ENCODE measurements at places on chromosomes 7 and 10.

DNA sequence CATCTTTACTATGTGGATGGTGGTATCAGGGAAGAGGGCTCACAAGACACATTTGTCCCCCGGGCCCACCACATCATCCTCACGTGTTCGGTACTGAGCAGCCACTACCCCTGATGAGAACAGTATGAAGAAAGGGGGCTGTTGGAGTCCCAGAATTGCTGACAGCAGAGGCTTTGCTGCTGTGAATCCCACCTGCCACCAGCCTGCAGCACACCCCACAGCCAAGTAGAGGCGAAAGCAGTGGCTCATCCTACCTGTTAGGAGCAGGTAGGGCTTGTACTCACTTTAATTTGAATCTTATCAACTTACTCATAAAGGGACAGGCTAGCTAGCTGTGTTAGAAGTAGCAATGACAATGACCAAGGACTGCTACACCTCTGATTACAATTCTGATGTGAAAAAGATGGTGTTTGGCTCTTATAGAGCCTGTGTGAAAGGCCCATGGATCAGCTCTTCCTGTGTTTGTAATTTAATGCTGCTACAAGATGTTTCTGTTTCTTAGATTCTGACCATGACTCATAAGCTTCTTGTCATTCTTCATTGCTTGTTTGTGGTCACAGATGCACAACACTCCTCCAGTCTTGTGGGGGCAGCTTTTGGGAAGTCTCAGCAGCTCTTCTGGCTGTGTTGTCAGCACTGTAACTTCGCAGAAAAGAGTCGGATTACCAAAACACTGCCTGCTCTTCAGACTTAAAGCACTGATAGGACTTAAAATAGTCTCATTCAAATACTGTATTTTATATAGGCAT, 9.1 kb upstream of the CSGALNACT2 start:
- DNase-seq, result no peak

- DNase-seq, result no peak
Measured at GRCh38 chr7:120979765-120980499, 8.6 kb upstream of the CPED1 start.

GRCh38 chr7:65216469-65216868, 157.2 kb upstream of the ZNF92 start:
- peak; percentile 82 for DNase-seq

GRCh38 chr7:30200591-30200990, 65.8 kb downstream of the MTURN start:
- no peak for DNase-seq

GRCh38 chr10:5906651-5907050, 16.6 kb downstream of the FBH1 start:
- no peak for DNase-seq

DNA sequence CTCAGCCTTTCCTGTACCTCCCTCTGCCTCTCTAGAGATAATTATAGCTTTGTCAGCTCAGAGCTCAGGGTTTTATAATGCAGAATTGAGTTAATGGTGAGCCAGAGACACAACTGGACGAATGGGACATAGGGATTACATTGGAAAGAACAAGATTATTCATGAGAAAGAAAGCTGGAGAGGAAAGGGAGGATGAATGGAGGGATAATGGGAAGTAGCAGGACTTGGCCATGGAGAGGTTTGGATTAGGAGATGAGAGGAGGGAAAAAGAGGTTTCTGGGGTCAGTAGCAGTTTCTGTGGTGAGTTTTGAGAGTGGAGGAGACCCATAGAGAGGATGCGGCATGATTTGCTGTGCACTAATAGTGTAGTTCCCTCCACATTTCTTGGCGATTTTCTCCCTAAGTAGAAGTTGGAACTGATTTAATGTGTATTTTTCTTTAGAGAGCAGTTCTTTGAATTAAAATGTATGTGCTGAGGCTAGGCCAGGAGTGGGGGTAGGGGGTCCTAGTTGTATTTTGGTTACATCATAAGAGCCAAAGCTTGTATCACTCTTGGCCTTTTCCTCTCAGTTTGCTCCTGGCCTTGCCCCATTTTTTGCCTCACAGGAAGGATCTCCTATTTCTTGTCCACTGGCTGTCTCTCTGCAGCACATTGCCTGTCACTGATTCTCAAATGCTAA, 107.4 kb downstream of the MKX start:
- no peak for DNase-seq

- DNase-seq, result no peak
Measured at GRCh38 chr10:48504141-48504885, 100.6 kb downstream of the ARHGAP22 start.

DNA sequence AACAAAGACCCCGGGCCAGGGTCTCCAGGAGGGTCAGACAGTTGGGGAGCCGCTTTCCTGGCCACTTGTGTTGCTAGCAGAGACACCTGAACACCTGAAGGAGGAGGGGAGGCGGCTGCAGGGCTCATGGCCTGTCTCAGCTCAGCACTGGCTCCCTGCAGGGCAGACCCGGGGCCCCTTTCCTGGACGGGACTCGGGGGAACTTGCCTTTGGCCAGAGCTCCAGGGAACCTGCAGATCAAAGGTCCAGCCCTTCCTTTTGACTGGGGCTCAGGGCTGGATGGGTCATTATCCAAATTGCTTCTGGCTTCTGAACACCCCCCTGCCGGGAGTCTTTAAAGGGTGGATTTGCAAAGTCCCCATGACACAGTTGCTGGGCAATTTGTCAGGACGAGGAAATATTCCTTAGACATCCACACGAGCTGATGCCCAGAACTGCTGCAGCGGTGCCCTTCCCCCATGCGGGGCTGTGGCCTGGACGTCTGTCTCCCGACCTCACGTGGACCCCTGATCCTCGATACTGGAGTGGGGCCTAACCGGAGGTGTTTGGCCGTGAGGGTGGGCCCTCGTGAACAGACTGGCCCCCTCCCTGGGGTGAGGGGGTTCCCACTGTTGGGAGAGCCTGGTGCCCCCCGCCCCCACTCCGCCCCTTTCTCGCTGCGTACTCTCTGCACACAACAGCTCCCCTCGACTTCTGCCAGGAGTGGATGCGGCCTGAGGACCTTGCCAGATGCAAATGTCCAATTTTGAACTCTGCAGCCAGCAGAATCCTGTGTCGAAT, 194.3 kb downstream of the ELFN1 start:
- DNase-seq, result no peak

GRCh38 chr7:4683884-4684565, 1.9 kb downstream of the FOXK1 start:
- no peak for DNase-seq

- DNase-seq, result no peak
Measured at GRCh38 chr10:71359364-71360046, 37.2 kb upstream of the CDH23 start.

- DNase-seq, result no peak
Measured at GRCh38 chr10:49161411-49161997, 26.7 kb downstream of the TMEM273 start.

- no peak for DNase-seq
Measured at GRCh38 chr7:47379629-47380324, 202.1 kb downstream of the TNS3 start.

DNA sequence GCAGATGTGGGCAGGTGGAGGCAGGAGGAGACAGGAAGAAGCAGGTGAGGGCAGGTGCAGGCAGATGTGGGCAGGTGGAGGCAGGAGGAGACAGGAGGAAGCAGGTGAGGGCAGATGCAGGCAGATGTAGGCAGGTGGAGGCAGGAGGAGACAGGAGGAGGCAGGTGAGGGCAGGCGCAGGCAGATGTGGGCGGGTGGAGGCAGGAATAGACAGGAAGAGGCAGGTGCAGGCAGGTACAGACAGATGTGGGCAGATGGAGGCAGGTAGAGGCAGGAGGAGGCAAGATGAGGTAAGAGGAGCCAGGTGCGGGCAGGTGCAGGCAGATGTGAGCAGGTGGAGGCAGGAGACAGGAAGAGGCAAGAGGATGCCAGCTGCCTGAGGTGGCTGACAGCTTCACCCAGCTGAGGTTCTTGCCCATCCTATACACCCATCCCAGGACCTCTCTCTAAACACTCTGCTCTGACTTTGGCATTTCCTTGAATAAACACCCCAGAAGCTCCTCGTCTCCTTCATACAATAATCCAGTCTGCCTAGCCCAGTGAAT, 33.0 kb downstream of the PTPRE start:
- DNase-seq, result no peak

DNA sequence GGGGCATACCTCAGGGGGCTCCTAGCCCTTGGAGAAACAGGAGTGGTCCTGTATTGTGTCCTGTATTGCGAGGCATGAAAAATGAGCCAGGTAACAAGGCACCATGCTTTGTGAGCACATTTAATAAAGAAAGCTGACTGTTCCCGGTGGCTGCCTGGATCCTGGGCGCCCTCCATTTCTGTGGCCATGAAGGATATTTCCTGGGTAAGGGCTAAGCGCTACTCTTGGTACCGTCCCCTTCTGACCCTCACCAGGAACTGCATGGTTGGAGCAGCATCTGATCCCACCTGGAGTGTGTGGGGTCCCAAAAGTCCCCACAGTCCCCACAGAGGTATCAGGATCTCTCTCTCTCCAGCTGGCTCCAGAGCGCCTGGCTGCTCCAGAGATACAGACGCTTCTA, 139.5 kb downstream of the MAPK8 start:
- no peak for DNase-seq

GRCh38 chr7:82841828-82842227, 320.9 kb downstream of the PCLO start:
- DNase-seq, result no peak

- no peak for DNase-seq
Measured at GRCh38 chr10:27192284-27192683, 37.1 kb downstream of the MASTL start.

DNA sequence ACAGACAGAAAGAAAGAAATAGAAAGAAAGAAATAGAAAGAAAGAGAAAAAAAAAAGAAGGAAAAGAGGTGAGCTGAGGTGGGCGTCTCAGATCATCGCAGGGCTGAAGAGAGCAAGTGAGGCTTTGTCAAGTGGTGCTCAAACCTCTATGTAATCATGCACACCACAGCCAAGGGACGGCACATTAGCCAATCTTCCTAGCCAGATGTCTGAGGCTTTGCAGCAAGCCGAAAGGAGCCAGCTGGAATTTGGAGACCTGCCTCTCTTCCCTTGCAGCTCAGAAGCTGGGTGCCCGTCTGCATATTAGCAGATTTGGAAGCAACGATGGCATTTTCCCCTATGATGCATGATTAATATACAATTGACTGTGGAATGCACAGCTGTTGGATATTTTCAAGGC, 52.5 kb downstream of the ADRA2A start:
- no peak for DNase-seq

Data from NCI-H774 (cell line).